ENCODE measurements at places on chromosomes 11 and 22. TPM values are rescaled to one million over a fixed set of nuclear protein-coding genes. Genes with fewer than 3 reads are reported as not detected.

DNA sequence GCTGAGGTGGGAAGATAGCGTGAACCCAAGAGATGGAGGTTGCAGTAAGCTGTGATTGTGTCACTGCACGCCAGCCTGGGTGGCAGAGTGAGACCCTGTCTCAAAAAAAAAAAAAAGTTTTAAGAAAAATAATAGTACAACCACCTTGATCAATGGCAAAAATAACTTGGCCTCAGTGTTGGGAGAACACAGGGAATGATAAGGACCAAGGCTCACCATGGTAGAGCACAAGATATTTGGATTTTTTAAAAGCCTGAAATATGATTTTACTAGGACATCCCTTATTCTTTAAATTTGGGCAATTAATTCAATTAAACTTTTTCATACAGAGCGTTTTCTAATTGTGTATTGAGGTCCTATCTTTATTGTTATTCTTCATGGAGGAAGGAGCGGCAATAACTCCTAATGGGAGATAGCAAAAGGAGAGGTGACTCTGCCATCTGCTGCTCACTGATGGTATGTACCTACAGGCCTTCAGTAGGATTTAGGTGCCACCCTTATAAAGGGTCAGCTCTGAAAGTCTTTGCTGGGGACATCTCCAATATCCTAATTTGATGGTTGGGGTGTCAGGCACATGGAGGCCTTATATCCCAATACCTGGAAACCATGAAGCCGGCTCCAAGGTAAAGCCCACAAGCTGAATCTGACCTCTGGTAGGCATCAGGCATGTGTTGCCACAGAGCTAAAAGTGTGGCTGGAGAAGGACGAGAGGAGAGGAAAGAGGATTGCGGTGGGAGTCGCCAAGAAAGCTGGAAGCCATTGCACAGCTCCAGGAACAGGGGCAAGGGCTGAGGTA is 21.9 kb upstream of the POLD3 start:
- H3K4me3 ChIP-seq = no peak overlapping the region
- peaks cover 8% of the 10 kb centered on the region for H3K27me3 ChIP-seq
- no peaks in the 10 kb centered on the region for H3K4me1 ChIP-seq
- DNase-seq = no peak
- no peak overlapping the region for H3K27ac ChIP-seq

- H3K4me3 ChIP-seq = no peak overlapping the region
- no peaks in the 10 kb centered on the region for H3K36me3 ChIP-seq
- H3K27ac ChIP-seq = no peak overlapping the region
- no peak for DNase-seq
- H3K4me1 ChIP-seq = no peaks in the 10 kb centered on the region
- H3K27me3 ChIP-seq = no peaks in the 10 kb centered on the region
Observed at GRCh38 chr11:3123305-3123704, 41.8 kb downstream of the OSBPL5 start.

- peak; percentile 37 for DNase-seq
- H3K4me3 ChIP-seq = no peak overlapping the region
- peaks cover 68% of the 10 kb centered on the region for H3K36me3 ChIP-seq
Observed at GRCh38 chr11:102390667-102391465, 43.9 kb downstream of the BIRC2 start.

DNA sequence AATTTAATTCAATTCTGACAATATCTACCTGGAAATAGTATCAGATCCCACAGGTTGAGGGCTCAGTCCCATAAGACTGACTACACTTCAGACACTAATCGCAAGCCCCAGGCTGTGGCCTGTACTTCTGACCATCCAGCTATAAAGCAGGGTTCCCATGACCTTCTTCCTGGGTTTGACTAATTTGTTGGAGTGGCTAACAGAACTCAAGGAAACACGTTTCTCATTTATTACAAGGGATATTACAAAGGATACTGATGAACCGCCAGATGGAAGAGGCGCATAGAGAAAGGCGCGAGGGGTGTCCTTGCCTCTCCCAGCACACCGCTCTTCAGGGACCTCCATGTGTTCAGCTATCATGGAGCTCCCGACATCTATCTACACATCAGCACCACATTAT is 13.7 kb downstream of the CLTCL1 start:
- no peaks in the 10 kb centered on the region for H3K4me1 ChIP-seq
- no peaks in the 10 kb centered on the region for H3K36me3 ChIP-seq
- H3K27ac ChIP-seq = no peak overlapping the region
- H3K4me3 ChIP-seq = no peak overlapping the region
- DNase-seq = no peak
- peaks cover 7% of the 10 kb centered on the region for H3K27me3 ChIP-seq

- H3K27me3 ChIP-seq = no peaks in the 10 kb centered on the region
- no peak overlapping the region for H3K27ac ChIP-seq
- no peak for DNase-seq
- no peaks in the 10 kb centered on the region for H3K4me1 ChIP-seq
Observed at GRCh38 chr11:133934599-133935550, 21.9 kb downstream of the IGSF9B start.

GRCh38 chr22:41499624-41500280 is 30.8 kb downstream of the ACO2 start:
- H3K27me3 ChIP-seq = no peaks in the 10 kb centered on the region
- H3K27ac ChIP-seq = peak overlapping the region; percentile 57
- H3K4me1 ChIP-seq = peaks cover 40% of the 10 kb centered on the region
- no peak for DNase-seq
- H3K4me3 ChIP-seq = no peak overlapping the region

DNA sequence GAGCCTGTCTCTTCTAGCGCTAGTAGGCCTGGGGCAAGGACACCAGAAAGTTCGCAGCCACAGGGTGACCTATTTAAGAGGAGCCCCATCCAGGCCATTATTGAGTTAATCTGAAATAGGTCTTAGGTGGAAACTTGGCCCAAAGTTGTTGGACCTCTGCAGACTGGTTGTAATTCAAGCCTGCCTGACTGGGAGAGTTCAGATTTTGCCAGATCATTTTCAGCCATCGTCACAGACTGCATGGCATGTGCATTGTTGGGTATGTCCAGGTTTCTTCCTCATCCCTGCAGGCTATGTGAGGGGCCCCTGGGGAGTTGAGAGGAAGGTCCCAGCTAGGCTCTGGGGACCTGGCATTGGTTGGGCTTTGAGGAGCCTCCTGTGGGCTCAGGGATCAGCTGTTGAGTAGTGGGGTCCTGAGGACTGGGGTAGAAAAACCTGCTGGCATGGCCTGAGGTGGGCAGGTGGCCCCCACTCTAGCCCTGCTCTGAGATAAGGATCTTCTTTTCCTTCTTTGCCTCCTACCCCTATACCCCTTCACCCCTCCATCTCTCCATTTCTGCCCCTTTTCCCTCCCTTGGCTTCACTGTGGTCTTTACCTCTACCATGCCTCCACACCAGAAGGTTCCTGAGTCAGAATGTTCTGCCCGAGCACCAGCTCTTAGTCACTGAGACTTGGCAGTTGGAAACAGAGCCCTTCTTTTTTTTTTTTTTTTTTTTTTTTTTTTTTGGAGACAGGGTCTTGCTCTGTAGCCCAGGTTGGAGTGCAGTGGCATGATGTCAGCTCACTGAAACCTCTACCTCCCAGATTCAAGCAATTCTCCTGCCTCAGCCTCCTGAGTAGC is 112.7 kb downstream of the MORC2 start:
- peaks cover 8% of the 10 kb centered on the region for H3K27me3 ChIP-seq
- H3K27ac ChIP-seq = no peak overlapping the region
- no peak overlapping the region for H3K4me3 ChIP-seq
- no peaks in the 10 kb centered on the region for H3K36me3 ChIP-seq
- DNase-seq = no peak
- H3K4me1 ChIP-seq = no peaks in the 10 kb centered on the region

GRCh38 chr22:34702279-34702678 is 363.7 kb upstream of the ISX start:
- DNase-seq = no peak
- no peaks in the 10 kb centered on the region for H3K4me1 ChIP-seq
- peaks cover 5% of the 10 kb centered on the region for H3K27me3 ChIP-seq
- H3K36me3 ChIP-seq = no peaks in the 10 kb centered on the region
- H3K4me3 ChIP-seq = no peak overlapping the region

- no peak for DNase-seq
- H3K4me3 ChIP-seq = no peak overlapping the region
- peaks cover 3% of the 10 kb centered on the region for H3K4me1 ChIP-seq
- H3K27ac ChIP-seq = no peak overlapping the region
- peaks cover 16% of the 10 kb centered on the region for H3K27me3 ChIP-seq
- H3K36me3 ChIP-seq = no peaks in the 10 kb centered on the region
Observed at GRCh38 chr11:68655406-68655805, 28.9 kb upstream of the GAL start.

DNA sequence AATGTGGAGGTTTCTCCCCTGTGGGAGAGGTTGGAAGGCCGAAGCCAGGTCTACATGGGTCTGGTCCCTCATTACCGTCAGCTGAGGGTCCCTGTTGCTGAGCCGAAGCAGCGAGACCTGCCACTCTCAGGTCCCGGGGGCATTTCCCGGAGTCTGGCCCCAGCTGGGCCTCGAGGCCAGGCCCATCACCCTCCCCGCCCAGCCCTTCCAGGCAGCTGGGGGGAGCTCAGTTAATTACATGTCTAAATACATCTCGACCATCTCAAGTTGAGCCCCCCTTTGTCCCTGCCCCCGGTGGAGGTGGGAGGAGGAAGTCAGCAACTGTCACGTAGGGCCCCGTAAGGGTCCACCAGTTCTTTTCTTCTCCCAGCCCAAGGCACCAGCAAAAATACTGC is 3.6 kb downstream of the CDKN1C start:
- H3K27me3 ChIP-seq = peaks cover 12% of the 10 kb centered on the region
- no peak for DNase-seq
- H3K4me1 ChIP-seq = peaks cover 5% of the 10 kb centered on the region
- H3K4me3 ChIP-seq = no peak overlapping the region
- H3K27ac ChIP-seq = no peak overlapping the region

DNA sequence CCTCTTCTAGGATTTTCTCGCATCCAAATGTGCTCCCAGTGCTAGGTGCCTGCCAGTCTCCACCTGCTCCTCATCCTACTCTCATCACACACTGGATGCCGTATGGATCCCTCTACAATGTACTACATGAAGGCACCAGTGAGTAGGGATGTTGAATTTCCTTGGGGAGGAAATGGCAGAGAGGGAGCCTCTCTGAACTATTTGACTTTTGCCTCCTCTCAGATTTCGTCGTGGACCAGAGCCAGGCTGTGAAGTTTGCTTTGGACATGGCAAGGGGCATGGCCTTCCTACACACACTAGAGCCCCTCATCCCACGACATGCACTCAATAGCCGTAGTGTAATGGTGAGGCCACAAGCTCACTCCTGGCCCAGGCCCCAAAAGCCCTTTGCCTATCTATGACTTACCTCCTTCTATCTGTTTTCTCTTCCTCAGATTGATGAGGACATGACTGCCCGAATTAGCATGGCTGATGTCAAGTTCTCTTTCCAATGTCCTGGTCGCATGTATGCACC is 2.5 kb downstream of the TAF10 start:
- H3K4me3 ChIP-seq = no peak overlapping the region
- peaks cover 45% of the 10 kb centered on the region for H3K36me3 ChIP-seq
- peaks cover 22% of the 10 kb centered on the region for H3K4me1 ChIP-seq
- H3K27ac ChIP-seq = no peak overlapping the region
- no peaks in the 10 kb centered on the region for H3K27me3 ChIP-seq

- H3K27ac ChIP-seq = no peak overlapping the region
- H3K27me3 ChIP-seq = peaks cover 55% of the 10 kb centered on the region
- DNase-seq = no peak
Observed at GRCh38 chr22:32802237-32802765, 796 bp downstream of the TIMP3 start.

- peaks cover 67% of the 10 kb centered on the region for H3K36me3 ChIP-seq
- no peak overlapping the region for H3K4me3 ChIP-seq
- no peak overlapping the region for H3K27ac ChIP-seq
Observed at GRCh38 chr11:95984072-95984471, 60.2 kb upstream of the MTMR2 start.

GRCh38 chr11:83363312-83363711 is 77.1 kb upstream of the CCDC90B start:
- H3K27me3 ChIP-seq = no peaks in the 10 kb centered on the region
- DNase-seq = no peak
- no peaks in the 10 kb centered on the region for H3K4me1 ChIP-seq

The MRGPRE gene
- not detected for total RNA-seq

The TTC9C gene
- total RNA-seq = 44.0 TPM

The CTSW gene
- total RNA-seq = 0.93 TPM

The MAP4K2 gene
- total RNA-seq = 73.6 TPM

The CNGA4 gene
- 0.22 TPM for total RNA-seq

The VPS11 gene
- total RNA-seq = 53.6 TPM

The PKDREJ gene
- total RNA-seq = not detected

The CABP4 gene
- 2.1 TPM for total RNA-seq

The GGT1 gene
- 7.6 TPM for total RNA-seq

The KRTAP5-10 gene
- total RNA-seq = 0.27 TPM

Measured in activated B cell treated with CpG ODN at 0.5 μM for 24 hours (primary cell).